ENCODE measurements at places on chromosomes 16 and 17.
A peak's percentile ranks its signal among the peaks of the same experiment; 100 is the strongest.

- DNase-seq: no peak
These were observed 99.7 kb downstream of the ELAC2 start for GRCh38 chr17:12918142-12918541.

- no peak for DNase-seq
These were observed 67.8 kb upstream of the SOX9 start for GRCh38 chr17:72053036-72053435.

DNA sequence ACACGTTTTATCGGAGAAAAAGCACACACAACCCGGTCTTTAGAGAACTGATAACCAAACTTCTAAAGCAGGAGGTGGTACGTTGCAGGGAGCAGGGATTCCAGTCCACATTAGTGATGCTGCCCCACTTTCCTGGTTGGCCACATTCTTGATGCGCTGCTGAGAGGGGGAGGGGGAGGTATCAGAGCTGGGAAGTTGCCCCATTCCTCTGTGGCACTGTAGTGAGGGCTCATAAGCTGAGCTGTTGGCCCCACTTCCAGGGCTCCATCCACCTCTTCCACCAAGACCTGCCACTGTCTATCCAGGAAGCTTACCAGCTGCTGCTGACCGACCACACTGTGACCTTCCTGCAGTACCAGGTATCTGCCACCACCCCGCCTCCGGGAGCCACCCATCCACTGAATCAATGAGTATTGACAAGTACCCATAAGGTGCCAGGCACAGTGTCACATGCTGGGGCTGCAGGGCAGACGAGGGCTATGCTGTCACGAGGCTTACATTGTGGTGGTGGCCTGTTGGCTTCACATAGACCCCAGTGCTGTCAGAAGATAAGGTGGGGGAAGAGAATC, 1.1 kb downstream of the TSEN54 start:
- no peak for DNase-seq

GRCh38 chr16:81708266-81709015, 70.7 kb upstream of the PLCG2 start:
- DNase-seq: peak; percentile 53

GRCh38 chr17:58083491-58084316, 485 bp downstream of the DYNLL2 start:
- peak; percentile 34 for DNase-seq

GRCh38 chr17:35775583-35775982, 14.9 kb downstream of the C17orf50 start:
- DNase-seq: no peak

- no peak for DNase-seq
These were observed 18.1 kb upstream of the NUP93 start for GRCh38 chr16:56711862-56712261.

GRCh38 chr17:73003487-73003886, 89.0 kb downstream of the SLC39A11 start:
- DNase-seq: no peak

- DNase-seq: no peak
These were observed 448.6 kb upstream of the RBFOX1 start for GRCh38 chr16:6884002-6884401.

- no peak for DNase-seq
These were observed 28.9 kb downstream of the FAM20A start for GRCh38 chr17:68572138-68572842.

DNA sequence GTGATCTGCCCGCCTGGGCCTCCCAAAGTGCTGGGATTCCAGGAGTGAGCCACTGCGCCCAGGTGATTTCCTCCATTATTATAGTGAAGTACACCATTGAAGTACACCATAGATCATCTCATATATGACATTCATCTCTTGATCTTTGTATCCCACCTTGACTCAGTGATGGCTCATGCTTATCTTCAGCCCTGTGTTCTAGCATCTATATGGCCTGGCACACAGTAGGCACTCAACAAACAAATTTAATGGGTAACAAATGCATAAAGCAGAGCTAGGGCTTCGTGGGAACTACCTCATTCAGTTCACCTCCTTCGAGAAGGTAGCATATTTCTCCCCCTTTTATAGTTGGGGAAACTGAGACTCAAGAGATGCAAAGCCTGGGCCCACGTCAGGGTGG, 952 bp downstream of the ENKD1 start:
- no peak for DNase-seq

DNA sequence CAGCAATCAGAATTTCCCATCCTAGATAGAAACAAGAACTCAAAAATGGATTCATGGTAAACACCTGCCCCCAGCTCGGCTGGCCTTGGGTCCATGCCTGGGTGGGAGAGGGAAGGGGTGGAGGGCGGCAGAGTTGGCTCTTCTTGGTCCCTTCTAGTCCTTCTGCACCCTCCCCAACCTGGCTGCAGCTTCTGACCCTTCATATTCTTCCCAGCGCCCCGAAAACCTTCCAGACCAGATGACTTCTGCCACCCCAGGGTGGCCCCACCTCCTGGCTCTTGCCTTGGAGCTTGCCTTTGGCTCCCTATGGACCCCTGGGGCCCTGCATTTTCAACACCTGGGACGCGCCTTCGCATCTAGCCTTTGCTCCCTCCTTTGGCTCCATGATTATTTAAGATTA, 5.4 kb upstream of the GJD3 start:
- DNase-seq: no peak

DNA sequence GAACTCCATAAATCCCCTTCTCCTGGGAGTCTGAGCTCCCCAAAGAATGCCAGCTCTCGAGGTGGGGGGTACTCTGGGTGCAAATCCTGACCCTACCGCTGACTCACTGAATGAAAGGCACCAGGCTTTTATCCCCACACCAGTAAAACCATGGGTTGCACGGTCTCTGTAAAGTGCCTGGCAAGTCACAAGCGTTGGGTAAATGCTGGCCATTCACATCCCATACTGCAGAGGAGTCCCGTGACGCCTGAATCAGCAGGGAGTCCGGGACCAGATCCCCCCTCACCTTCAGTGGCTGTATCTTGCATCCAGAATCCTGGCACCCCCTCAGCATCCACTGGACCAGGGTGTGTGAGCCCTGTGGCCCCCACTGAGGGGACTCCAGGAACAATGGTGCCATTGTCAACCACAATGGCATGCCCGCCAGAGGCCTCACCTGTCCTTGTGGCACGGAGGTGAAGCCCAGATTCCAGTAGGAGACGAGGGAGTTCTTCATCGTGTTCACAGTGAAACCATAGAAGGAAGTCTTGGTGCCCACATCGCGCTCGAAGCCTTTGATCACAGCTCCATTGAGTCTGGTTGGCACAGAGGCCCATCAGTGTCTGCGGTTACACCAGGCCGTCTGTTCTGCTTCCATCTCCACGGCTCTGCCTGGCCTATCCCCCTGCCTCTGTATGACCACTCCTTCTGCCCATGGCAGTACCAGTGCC, 13.3 kb downstream of the ST6GALNAC2 start:
- no peak for DNase-seq

GRCh38 chr17:35531160-35531559, 6.3 kb downstream of the SLFN12L start:
- no peak for DNase-seq

DNA sequence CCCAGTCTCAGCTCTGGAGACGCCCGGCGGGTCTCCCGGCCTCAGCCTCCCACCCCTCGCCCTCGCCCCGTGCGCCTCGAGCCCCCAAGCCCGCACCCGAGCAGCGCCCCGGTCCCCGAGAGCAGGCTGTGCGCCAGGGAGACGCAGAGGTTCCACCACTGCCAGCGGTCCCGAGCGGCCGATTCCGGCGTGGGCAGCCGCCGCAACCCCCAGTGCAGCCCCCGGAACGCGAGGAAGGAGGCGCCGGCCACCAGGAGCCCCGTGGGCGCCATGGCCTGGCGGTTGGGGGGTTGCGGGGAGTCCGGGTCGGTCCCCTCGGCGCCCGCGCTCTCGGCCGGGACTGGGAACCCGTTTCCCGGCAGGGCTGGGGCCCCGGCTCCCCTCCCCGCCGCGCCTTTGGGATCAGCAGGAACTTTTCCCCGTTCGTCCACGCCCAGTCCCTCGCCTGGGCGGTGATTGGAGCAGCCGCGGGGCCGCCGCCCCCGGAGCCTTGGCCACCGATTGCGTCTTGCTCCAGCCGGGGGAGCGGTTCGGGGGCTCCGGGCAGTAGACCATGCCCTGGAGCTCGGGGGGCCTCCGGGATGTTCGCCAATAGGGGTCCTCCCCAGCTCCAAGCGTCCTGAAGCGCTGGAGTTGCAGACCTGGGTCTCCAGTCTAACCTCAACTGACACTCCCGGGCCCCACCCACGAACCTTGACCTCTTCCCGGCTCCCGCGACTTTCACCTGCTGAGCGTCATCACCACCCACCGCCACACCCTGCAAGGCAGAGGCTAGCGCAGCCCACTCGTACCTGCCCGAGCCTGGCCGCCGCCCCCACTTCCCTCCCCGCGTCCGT, at the start of gene TLCD2:
Gene TLCD2, minus strand, starts transcription at position 407 of the 836 bp plus-strand sequence. Its CDS starts 135 bp downstream, at position 272.
- DNase-seq: no peak

DNA sequence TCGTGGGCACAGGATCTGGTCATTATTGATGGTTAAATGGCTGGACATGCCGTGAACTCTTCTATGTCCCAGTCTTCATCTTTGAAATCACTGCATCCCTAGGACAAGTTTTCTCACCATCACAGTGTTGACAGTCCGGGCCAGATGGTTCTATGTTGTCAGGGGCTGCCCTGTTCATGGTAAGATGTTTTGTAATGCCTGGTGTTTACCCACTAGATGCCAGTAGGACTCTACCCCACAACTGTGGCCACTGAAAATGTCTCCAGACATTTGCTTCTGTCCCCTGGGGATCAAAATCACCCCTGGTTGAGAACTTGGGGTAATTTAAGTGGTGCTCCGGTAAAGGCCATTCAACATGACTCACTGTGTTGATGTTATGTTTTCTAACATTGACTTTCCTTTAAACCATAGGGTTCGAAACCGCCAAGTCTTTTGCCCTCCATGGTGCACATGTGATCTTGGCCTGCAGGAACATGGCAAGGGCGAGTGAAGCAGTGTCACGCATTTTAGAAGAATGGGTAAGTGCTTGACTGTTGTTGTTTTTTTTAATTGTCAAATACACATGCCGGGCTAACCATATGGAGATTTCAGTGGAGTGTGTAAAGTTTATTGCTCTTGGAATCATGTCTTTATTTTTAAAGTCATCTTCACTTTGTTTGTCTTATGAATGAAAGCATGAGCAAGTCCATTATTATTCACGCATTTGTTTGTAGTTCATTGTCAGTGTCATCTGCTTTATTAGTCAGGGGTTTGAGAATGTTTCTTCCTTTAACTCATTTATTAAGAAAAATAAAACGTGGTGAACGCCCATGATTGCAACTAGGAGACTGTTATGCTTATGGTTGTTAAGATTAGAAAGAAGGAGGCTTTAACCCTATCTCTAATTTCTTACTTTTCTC, 64.6 kb downstream of the WWOX start:
- DNase-seq: no peak

DNA sequence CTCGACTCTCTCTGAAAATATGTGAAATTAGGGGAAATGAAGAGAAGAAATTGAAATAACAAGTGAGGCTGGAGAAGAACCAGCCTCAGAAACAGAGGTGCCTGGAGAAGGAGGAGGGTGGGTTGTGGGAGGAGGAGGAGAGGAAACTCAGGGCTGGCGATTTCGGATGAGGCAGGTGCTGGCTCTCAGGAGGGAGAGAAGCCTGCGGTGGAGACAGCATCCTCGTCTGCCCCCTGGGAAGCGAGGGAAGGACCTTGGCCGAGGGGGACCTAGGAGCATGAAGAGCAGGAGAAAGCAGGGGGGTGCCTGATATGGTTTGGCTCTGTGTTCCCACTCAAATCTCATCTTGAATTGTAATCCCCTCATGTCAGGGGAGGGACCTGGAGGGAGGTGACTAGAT, 264.7 kb upstream of the TNRC6C start:
- DNase-seq: no peak

- no peak for DNase-seq
These were observed 31.2 kb upstream of the DNAJA2 start for GRCh38 chr16:47004652-47005051.

DNA sequence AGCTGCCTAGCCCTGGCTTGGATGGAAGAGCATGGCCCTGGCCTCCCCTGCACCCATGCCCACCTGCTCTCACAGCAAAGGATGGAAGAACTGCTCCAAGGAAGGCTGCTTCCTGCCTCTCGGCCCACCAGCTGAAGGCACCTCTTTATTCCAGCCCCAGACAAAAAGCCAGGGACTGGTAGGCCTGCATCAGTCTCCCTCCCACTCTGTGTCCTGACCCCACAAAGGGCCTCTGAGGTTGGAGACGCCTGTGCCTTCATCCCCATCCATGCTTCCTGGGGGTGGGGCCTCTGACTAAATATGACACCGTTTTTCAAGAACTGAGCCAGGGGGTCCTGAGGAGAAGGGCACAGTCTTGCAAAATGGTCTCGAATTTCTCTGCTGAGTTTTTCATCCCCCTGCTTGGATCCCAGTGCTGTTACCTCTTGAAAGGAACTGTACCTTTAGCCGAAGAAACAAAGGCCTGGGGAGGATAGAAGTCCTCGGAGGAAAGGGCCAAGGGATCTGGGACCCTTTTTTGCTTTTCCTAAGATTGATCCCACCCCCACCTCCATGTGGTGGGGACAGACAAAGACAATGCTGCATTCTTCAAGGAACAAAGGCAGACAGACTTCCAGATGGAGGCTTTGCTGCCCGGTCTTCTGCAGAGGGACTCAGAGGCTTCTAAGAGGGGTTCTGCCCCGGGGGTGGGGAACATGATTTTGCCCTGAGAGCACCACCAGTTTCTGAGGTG, 5.2 kb downstream of the C17orf50 start:
- DNase-seq: no peak

- no peak for DNase-seq
These were observed 403.1 kb upstream of the CDH11 start for GRCh38 chr16:65524997-65525396.

GRCh38 chr16:23227529-23227928, 45.0 kb downstream of the SCNN1G start:
- no peak for DNase-seq

GRCh38 chr16:66222756-66223155, 143.7 kb upstream of the CDH5 start:
- DNase-seq: no peak

GRCh38 chr16:681746-682427, 1.7 kb downstream of the STUB1 start:
- no peak for DNase-seq

- no peak for DNase-seq
These were observed 22.7 kb downstream of the RPH3AL start for GRCh38 chr17:329784-330420.

- DNase-seq: peak; percentile 57
These were observed 23.3 kb upstream of the GRB2 start for GRCh38 chr17:75428543-75429469.

DNA sequence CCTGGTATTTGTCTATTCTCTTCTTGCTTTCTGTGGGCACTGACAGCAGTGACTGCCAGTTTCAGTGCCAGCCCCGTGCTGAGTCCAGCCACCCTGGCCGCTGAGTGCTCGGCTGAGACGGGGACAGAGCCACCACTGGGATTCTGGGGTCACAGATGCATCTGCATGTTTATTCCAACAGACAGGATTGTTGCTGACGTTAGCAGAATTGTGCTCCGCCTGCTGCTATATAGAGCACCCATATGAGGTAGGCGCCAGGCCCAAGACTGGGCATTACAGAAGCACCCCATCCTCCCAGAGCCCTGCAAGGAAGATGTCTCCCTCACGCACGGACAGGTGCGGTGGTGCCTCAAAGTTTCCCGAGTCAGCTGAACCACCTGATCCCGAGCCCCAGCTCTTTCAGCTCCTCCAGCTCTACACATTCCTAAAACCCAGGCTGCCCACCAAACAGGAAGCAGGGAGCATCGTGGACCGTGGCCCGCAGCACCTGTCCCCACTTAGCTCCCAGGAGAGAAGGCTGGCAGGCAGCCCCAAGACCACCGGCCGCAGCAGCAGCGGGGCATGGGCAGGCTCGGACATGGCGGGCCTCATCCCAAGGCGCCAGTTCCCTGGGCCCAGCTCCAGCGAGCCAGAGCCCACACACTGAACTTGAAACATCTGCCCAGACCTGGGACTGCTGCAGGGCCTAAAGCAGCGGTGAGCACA, 44.9 kb upstream of the RASD1 start:
- DNase-seq: no peak

- DNase-seq: no peak
These were observed 19.4 kb downstream of the SLC47A1 start for GRCh38 chr17:19553036-19553435.
